GM12864 (cell line): ENCODE measurements at places on chromosomes 1 and 21.

DNA sequence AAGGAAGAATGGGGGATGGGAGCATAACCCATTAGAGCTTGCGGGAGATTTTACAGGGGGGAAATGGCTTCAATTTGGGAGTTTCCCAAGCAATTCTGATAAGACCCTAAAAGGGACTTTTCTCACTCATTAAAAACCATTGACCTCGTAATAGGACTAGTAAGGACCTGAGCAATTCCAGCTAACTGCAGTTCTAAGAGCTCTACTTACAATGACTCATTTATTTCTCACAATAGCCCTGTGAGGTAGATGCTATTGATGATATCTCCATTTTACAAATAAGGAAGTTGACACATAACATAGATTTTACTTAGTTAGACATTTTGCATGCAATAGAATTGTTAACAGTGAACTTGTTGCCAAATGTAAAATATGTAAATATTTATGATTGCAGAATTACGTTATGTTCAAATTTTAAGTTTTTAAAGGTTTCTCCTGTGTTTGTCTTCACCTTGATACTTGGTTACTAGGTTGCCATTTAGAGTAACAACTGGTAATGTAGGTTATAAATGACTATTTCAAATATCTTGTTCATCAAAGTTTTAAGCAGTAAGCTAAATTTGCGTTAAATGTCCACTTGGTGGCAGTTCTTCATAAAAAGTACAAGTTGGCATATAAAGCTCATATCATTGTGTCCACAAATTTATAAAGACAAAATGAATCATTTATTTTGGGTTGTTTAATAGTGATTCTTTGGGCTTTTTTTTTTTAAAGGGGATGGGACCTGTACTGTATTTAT lies 182.0 kb downstream of the PLA2G4A start:
- DNase-seq: no peak

- no peak for DNase-seq
Measured at GRCh38 chr1:210554382-210554781, 225.7 kb downstream of the HHAT start.

DNA sequence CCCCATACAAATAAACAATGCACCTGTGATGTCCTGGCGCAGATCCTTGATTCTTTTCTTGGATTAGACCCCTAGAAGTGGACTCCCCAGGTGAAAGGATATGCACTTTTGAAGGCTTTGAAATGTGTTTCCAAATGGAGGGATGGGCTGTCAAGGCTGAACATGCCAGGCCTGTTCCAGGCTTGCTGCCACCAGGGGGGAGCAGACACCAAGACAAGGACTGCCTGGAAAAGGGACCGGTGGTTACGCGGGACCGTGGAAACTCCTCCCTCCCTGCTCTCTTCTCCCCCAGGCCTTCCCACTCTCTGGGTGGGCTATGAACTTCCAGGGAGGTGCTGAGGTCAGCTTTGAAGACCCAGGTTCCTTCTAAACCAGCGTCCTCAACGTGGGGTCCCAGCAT lies 12.7 kb downstream of the C1QB start:
- DNase-seq: no peak

DNA sequence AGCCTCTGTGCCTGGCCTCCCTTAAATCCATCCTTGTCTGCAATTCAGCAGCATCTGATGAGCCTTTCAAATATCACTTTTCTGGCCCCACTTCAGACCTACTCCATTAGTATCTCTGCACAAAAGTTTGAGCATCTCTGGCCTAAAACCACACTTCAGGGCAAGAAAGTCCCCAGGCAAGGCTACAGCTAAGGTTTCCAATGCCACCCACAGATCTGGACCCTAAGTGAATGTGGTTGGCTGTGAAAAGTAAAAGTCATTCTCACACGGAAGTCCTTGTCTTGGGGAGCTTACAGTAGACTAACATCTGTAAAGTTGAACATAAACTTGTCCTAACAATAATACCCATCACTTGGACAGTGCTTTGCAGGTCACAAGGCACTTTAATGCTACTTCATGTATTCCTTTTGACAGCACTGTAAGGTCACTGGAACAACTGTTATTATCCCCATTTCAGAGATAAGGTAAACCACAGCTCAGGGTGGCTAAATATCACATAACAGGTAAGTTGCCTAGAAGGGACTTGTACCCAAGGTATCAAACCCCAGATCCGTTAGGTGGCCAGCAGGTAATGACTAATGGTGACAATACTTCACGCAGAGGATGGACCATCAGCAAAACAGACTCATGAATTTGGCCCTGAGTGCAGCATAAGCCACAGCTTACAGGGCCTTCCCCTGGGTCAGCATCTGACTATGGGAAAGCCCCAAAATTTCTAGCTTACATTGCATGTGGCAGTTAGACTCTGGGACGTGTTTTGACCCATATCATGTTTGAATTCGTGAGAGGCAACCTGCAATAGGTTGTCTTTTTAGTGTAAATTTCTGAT lies 356.0 kb downstream of the HHAT start:
- DNase-seq: peak; percentile 26

- DNase-seq: peak; percentile 41
Measured at GRCh38 chr1:59150577-59151386, 146.1 kb upstream of the FGGY start.

DNA sequence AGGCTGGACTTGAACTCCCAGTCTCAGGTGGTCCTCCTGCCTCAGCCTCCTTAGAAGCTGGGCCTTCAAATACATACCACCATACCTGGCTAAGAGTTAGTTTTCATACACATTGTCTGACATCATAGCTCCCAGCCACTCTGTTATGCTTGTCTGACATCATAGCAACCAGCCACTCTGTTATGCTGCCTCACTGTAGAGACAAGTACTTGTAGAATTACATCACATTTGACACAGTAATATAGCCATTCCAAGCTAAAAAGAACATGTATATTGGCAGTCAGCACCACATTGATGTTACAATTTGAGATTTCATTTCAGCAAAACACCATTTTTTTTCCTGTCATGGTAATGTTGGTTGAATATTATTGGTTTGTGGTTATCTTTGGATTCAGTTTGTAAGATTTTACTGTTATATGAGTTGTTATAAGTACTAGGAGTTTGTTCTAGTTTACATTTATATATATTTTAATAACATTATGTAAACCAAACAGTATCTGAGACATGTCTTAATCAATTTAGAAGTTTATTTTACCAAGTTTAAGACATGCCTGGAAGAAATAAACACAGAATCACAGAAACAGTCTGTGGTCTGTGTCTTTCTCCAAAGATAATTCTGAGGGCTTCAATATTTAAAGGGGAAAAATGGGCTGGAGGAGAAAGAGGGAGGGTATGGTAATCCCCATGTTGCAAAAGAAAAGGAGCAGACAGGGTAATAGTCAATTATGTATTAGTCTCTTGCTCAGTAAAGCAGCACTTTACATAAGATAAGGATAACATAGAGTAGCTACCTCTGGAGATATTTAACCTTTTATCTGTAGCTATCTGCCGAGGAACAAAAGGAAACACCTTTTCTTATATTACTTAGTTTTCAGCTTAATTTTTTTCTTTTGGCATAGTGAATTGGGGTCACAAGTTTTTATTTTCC lies 43.0 kb downstream of the XPR1 start:
- DNase-seq: no peak

- DNase-seq: no peak
Measured at GRCh38 chr1:15008783-15009729, 144.5 kb upstream of the TMEM51 start.

GRCh38 chr1:87588495-87588894 lies 259.8 kb downstream of the LMO4 start:
- no peak for DNase-seq

- DNase-seq: no peak
Measured at GRCh38 chr1:154481053-154481452, 21.0 kb upstream of the TDRD10 start.

- DNase-seq: no peak
Measured at GRCh38 chr1:116770625-116771024, 16.4 kb downstream of the CD2 start.

DNA sequence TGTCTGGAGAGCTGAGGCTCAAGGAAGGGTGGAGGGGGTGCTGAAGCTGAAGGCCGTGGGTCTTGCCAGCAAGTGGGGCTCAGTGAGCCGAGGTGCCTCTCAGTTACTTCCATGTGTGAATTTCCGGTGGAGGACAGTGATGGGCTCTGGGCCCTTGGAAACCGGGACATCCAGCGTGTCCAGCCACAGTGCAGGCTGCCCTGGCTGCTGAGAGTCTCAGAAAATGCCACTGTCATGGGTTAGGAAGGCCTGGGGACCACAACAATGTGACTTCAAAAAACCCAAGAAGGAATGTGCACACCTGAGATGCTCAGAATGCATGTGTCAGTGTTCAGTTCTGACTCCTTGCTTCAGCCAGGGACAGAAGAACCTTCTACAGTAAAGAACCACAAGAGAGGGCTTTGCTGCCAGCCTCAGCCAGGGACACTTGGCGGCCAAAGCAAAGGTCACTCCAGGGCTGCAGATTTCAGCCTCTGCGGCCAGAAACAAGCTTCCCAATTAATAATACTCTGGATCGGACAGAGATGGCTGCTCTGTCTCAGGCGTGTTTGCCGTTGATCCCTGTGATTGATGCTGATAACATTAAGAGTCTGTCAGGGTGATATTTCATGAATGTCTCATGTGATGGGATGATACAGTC lies 12.6 kb upstream of the LAMTOR5 start:
- no peak for DNase-seq

- no peak for DNase-seq
Measured at GRCh38 chr1:117032681-117033539, 27.2 kb upstream of the TTF2 start.

- no peak for DNase-seq
Measured at GRCh38 chr1:207805841-207806421, 54.1 kb downstream of the CD46 start.

DNA sequence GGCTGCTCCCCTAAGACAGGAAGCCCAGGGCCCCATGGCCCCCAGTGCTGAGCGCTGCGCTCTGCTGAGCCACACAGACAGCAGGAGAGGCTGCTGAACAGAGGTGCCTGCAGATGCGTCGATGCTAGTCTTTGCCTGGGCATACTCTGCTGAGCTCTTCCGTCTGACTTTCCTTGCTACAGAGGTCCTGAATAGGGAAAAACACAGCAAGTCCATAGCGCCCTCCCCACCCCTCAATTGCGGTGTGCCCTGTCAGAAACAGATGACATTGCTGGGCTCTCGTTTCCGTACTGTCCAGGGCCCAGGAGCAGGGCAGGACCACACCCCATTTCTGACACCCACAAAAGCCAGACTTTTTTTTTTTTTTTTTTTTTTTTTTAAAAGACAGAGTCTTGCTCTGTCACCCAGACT lies 252.5 kb downstream of the SDCCAG8 start:
- no peak for DNase-seq

- DNase-seq: no peak
Measured at GRCh38 chr1:61539720-61540462, 185.1 kb downstream of the TM2D1 start.

- DNase-seq: peak; percentile 93
Measured at GRCh38 chr1:42462828-42463763, at the start of gene CCDC30. TSS of gene CCDC30 (plus strand) at chr1:42463286. CDS start at chr1:42480552, 17,266 bp downstream.

DNA sequence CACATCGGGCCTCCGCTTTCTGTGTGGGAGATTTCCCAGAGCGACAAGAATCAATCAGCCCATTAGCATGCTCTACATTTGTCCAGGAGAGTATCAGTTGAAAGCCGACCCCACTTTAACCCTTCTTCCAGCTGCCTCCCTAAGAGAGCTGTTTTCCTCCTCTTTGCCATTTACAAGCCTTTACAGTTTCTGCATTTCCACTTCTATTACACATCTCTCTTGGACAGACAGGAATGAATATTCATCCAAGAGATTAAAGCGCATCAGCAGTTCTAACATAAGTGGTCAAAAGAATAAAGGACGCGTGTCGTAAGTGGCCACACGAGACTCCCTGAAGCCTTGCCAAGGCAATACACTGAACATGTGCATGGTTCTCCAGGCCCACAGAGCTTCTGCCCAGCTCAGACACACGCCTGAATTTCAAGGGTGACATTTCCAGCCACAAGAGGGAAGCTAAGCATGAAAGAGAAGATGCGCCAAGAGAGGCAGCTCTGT lies 47.3 kb downstream of the FAM78B start:
- no peak for DNase-seq

DNA sequence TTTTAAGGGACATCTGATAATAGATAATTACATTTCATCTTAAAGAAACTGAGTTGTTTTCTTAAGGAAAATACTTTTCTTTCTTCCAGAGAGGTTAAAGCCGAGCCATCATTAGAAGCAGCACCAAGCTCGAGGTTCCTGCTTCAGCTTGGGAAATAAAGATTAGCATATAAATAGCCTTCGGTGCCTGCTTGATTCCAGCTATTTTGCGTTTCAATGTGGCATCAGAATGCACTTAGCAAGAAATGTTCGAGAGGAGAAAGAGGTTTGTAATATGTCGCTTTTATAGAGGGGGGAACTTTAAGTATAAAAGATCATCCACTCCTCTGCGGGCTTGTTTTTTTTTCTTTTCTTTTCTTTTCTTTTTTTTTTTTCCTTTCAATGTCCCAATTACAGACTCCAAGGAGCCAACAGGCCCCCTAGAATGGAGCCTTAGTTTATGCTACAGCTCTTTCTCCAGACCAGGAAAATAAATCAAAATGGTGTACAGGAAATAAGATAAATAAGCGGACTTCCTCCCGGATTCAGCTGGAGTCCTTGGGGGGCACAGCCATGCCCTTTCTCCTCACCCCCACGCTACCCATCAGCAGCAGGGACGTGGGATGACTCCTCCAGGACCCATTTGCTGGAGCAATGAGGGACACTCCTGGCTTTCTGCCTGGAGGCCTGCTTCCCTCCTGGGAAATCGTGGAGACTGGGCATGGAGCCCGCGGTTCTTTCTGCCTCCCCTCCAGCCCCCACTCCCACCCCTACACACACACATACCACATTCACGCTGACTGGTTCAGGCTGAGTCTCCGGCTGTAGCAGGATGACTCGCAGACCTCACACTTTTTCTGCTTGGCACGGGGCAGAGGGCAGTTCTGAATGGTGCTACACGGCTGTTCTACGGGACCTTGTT lies 131.6 kb downstream of the RRAGC start:
- DNase-seq: no peak

GRCh38 chr1:185464777-185465176 lies 147.7 kb upstream of the IVNS1ABP start:
- DNase-seq: no peak

DNA sequence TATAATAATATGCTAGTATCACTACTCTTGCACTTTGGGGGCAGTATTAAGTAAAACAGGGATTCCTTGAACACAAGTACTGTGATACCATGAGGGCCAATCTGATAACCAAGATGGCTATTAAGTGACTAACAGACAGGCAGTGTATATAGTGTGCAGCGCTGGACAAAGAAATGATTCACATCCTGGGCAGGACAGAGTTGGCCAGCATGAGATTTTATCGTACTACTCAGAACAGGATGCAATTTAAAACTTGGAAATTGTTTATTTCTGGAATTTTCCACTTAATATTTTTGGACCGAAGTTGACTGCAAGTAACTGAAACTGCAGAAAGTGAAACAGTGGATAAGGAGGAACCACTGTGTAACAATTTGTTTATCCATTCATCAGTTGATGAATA lies 74.6 kb downstream of the DNTTIP2 start:
- no peak for DNase-seq

GRCh38 chr1:89699451-89699986 lies 66.6 kb downstream of the LRRC8C start:
- no peak for DNase-seq

- DNase-seq: no peak
Measured at GRCh38 chr21:16993416-16994038, 519.3 kb upstream of the CXADR start.
